Amygdala (tissue), 56 donors: ENCODE measurements at places on chromosomes 6 and 20.

DNA sequence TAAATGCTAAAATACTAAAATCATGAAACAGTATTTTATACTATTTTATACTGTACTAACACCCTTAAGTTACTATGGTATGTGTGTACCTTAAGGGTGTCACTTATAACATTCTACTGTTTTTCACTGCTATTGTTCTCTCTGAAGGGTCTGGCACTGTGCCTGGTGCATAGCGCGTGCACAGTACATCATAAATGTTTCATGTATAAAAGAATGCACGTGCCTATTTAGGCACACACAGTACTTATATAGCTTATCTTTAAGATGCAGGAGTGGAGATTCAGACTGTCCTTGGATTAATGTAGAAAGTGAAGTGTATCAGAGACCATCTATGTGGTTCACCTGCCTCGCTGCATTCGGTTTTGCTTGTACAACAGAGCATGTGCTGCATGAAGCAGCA, 64.0 kb upstream of the SGK1 start:
- DNase-seq, result no peak

DNA sequence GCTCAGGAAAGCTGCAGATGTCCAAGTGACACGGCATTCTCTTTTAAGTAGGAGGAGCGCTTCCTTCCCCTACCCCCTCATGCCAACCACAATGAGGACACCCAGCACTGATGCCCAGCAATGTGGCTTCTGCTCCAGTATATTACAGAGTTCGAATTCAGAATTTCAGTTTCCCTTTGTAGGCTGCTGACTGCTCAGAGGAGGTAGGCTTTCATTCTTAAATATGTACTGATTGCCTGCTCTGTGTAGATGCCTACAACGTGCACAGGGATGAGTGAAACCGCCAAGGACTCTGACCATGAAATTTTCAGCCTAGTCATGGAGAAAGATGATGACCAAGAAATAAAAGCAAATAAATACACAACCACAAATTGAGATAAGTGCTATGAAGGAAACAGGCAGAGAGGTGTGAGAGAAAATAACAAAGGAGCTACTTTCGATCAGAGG, 50.9 kb upstream of the TNFAIP3 start:
- no peak for DNase-seq

- DNase-seq, result no peak
Measured at GRCh38 chr6:117328500-117328899, 63.1 kb downstream of the VGLL2 start.

- DNase-seq, result no peak
Measured at GRCh38 chr6:113094779-113095178, 747.6 kb downstream of the RFPL4B start.

- no peak for DNase-seq
Measured at GRCh38 chr6:113347436-113347835, 509.7 kb upstream of the MARCKS start.

GRCh38 chr6:161235776-161236633, 37.9 kb downstream of the AGPAT4 start:
- DNase-seq, result no peak

- no peak for DNase-seq
Measured at GRCh38 chr6:45650524-45651135, 272.9 kb upstream of the SUPT3H start.

GRCh38 chr20:48799328-48800105, 28.3 kb downstream of the PREX1 start:
- no peak for DNase-seq

- peak; percentile 7 for DNase-seq
Measured at GRCh38 chr6:4210629-4211419, 75.4 kb upstream of the ECI2 start.

DNA sequence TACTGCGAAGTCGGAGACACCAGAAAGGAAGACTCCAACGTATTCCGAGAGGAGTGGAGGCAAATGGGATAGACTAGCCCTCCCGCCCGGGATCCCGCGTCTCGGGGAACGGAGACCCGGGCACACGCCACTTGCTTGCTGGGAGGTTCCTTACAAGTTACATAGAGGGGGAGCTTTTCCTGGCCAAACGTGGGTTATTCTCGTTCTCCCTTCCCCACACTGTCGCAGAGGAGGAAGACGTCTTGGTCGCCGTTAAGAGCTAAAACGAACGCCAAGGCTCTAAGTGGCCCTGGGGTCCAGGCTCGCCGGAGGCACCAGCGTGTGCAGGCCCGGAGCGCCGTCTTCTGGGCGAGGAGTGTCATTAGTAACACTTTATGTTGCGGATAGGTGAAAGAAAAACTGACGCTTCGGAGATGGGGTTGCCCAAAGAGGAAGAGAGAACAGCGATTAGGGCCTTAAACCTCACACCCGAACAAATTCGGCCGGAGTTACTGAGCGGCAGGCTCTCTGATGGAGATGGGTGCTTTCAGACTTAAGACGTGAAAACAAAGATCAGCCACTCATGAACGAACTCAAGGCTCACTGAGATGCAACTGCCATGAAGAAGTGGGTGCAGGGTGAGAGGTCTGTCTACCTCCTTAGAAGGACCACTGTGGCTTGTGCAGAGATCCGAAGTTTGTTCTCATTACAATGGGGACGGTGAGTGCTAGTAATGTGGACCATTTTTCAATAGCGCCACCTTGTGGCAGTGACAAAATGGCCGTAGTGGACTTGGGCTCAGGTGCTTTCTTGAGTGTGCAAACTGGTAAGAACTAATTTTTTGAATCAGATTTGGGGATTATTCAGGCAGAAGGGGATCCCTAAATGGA, 11.7 kb upstream of the ZNF311 start:
- peak; percentile 51 for DNase-seq

DNA sequence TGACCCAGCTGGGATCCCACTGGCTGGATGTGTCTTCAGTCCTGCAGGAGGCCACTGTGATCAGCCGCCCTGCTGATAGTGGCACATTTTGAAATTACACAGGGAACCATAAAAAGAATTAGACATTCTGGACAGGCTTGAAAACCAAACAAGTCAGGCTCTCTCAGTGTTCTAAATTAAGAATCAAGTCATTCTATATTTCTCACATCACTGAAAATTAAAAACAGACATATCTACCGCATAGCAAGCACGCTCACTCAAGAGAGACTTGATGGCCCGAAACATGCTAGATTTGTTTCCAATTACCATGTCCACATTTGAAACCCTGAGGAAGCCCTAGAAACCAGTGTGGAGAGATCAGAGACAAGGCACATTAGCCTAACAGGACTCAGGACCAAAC, 57.7 kb downstream of the NFATC2 start:
- DNase-seq, result no peak

GRCh38 chr6:95686895-95687294, 109.6 kb downstream of the MANEA start:
- DNase-seq, result no peak

GRCh38 chr6:15892369-15892768, 229.5 kb upstream of the DTNBP1 start:
- DNase-seq, result no peak

DNA sequence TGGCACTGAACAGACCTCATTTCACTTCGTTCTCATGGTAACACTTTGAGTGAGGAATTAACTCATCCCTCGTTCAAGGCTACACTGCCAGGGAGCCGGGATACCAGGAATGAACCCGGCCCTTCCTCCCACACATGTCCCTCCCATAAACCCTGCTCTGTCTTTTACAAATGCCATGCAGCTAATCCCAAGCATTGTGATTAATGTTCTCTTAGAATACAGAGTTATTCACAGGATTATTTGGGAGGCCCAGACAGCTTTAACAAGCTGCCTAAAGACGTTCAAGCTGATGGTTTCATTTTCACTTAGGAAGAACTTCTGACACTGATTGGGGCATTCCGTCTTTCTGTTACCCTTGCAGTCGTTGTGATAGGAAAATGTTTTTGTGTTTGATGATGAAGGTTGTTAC, 42.5 kb upstream of the CD83 start:
- no peak for DNase-seq

DNA sequence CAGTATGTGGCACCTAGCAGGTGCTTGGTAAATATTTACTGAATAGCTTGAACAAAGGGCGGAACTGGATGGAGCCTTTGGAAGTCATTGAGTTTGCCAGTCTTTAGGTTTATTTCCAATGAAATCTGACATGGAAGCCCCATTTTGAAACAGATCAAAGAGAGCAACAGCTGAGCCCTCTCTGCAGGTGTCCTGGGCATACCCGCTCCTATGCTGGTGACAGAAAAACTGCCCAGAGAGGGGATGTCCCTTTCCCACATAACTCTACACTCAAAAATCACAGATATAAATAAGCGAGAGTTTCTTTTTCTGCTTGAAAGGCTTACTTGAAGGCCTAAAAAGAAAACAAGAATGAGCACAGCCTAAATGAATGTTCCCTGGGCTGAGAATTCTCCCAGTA, 53.0 kb upstream of the RALY start:
- DNase-seq, result no peak

DNA sequence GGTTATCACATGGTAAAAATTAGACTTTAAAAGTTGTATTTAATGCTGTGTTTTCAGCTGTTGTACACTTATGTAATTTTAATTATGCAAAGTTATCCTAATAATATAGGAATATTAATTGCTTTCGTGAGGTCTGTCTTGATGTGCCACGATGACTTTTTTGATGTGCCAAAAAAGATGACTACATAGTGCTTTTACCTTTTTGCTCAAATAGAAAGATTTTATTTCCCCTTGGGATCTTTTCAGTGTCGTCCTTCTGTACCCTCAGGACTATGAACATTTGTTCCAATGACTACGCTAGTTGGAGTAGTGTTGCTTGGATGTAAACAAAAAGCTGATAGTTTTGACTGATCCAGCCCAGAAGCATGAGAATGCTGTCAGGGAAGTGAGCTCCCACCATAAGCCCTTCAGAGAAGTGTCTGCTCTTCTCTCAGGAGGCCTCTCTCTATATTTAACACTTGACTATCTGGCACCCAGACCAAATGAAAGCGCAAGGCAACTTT, 1.2 kb upstream of the CD164 start:
- no peak for DNase-seq

DNA sequence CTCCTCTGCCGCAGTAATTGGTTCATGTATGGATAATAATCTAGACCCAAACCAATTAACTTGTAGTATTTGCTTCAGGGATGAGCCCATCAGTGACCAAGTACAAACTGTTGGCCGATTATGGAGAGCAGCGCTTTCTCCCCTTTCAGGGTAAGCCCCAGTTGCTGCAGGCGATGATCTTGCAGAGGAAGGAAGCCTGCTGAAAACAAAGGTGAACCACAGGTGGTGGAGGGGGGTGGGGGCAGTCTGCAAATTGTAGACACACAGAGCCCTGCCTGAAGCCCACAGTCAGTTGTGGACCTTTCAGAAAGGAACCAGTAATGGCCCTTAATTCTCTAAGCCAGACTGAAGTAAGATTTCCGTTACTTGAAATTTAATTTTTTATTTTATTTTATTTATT, 167.9 kb upstream of the JARID2 start:
- DNase-seq, result no peak

- peak; percentile 36 for DNase-seq
Measured at GRCh38 chr6:30769088-30769852, 24.9 kb upstream of the IER3 start.

DNA sequence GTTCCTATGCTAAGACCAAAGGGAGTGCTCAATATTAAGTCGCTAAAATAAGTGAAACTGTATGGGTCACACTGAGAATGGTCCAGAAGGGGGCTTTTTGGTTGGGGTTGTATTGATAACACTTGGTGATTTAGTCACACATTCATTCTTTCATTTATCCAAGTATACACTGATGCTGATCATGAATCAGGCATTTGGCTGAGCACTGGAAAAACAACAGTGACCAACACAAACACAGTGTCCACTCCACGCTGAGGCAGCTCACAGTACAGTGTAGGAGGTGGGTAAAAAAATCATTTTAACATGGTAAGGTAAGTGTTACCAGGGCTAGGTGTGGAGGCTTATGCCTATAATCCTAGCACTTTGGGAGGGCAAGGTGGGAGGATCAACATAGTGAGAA, 9.2 kb upstream of the FAM83C start:
- no peak for DNase-seq

DNA sequence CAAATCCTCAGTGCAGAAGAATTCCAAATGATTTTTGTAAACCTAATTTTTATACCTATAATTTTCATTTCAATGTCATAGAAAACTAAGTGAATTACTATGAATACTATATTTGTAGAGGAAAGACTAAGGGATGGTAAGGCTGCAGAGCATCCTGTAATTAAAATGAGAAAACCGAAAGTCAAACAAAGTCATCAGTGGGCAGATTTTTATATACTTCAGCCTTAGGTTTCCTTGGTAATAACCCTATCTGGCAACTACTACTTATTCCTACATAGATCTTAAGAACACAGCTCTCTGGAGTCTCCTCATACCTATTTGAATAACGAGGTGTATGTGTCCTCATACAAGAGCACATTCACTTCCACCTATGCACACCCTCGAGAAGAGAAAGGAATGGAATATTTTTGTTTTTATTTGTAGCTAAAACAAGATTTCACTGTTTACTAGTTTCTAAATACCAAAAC, 117.9 kb upstream of the SGK1 start:
- no peak for DNase-seq

DNA sequence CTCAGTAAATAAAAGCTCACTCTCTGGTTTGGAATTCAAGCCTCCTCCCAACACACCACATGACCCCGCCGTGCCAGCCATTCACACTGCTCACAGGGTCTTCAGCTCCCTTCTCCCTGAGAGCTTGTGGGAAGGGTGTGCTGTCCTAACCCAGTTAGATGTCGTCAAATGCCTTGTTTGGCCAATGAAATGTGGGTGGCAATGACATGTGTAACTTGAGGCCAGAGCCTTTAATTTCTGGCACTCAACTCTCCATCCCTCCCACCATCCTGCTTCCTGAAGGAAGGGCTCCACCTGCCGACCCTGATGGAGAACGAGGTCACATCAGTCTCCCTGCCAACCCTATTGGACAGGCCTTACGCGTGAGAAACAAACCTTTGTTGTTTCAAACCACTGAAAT, 224.5 kb upstream of the AGPAT4 start:
- DNase-seq, result no peak

DNA sequence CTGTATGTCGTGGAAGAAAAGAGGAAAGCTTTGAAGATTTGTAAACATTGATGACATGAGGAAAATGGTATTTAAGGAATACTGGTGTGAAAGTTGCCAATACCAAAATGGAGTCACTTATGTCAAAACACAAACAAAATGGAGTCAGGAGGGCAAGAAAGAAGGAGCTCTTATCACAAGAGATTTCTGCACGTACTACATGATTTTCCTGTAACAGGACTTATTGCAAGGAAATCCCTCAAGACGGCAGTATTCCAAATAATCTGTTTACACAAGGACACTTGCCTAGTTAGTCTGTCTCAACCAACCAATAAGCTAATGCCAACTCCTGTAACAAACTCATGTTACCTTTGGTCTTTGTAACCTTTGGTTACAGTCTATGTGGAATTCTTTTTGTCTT, 29.8 kb downstream of the SLC2A12 start:
- DNase-seq, result no peak

DNA sequence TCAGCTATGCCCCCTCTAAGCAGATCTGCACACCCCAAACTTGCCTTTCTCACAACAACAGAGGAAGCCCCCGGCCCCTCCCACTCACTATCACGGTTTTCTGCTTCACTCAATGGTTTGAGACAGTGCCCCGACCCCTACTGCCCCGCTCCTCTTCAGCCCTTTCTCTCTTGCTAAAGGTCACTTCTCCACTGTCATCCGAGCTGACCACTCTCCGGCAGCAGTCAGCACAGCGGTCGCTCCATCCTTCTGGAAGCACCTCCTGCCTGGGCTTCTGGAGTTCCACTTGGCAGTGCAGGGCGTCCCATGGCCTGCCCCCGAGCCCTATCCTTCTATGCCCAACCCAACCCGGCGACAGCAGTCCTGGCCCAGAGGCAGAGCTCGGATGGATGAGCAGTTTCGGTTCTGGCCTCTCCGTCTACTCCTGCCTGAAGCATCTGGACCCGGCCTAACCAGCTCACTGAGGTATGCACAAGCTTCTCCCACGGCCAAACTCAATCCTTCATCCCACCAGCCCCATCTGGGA, 4.1 kb downstream of the CTSZ start:
- DNase-seq, result no peak
